CD8-positive, alpha-beta memory T cell (primary cell): ENCODE measurements at places on chromosomes 11 and 22. TPM values are rescaled to one million over a fixed set of nuclear protein-coding genes. Genes with fewer than 3 reads are reported as not detected.

GRCh38 chr11:65487467-65488272 lies 11.2 kb upstream of the MALAT1 start:
- no peak for DNase-seq

DNA sequence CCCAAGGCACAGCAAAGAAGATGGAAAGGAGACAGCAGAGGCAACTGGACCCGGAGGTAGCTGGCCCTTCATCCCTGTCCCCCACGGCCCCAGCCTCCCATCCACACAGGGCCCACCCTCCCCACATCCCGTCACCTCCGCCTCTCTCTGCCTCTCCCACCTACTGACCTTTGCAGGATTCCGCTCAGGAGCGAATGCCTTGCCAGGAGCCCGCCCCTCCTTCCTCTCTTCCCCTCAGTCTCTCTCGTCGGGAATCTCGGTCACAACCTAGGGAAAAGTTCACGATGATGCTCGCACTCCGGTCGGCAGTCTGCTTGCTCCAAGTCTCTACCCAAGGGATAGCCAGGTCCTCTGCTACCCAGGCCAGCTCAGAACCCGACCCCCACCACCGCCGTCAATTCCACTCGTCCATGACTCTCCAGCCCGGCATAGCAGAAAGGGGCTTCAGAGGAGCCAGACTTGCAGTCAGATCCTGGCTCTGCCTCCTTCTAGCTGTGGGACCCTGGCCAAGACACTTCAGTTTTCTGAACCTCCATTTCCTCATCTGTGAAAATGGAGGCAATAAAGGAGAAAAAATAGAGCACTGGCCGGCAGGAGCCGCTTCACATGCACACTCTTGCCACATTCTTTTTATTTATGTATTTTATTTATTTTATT lies 10.2 kb downstream of the AHNAK start:
- no peak for DNase-seq

- DNase-seq, result no peak
Observed at GRCh38 chr11:71153005-71153390, 99.4 kb downstream of the SHANK2 start.

- no peak for DNase-seq
Observed at GRCh38 chr11:105392556-105392955, 217.3 kb upstream of the GRIA4 start.

The NXPE4 gene
- polyA plus RNA-seq, result not detected

DNA sequence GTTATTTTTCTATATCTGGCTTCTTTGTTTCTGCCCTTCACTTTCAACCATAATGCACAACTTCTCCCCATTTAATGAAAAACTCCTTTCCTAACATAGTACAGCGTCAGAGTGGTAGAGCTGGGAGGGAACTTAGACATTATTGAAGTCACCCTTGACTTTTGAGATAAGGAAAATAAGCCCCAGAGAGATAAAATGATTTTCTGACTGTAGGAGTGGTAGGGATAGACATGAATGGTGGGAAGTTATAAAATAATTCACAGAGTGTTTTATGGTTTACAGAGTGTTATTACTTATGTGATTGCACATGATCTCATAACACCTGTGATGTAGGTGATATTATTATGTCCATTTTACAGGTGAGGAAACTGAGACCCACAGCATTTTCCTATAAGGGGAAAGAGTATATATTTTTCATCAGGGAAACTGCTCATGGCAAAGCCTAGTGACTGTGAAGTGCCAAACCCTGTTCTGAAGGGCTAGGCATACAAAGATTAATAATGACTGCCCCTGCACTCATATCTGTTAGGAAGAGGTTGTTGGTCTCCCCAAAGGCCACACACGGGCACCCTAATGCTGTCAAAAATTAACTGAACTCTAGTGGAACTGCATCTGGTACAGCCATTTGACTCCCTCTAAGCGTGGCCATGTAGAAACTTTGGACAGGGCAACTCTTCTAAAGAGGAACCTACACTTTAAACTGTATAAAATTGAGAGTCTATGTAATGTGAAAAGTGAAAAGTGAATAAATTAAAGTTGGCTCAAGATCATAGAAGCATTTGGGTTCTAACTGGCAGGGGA lies 61.1 kb upstream of the PICALM start:
- no peak for DNase-seq

DNA sequence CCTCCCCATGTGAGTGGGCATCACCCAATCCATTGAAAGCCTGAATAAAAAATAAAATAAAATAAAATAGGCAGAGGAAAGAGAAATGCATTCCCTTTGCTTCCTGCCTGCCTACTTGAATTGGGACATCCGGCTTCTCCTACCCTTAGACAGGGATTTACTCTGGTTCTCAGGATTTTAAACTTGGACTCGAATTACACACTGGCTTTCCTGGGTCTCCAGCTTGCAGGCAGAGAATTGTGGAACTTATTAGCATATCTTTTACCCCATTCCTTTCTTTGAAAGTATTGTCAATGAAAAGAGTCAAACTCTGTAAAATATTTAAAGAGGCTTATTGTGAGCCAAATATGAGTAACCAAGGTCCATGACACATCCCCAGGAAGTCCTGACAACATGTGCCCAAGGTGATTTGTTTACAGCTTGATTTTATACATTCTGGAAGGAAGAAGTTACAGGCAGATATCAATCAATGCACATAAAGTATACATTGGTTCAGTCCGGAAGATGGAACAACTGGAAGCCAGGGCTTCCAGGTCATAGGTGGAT lies 78.4 kb upstream of the CCDC90B start:
- DNase-seq, result no peak

DNA sequence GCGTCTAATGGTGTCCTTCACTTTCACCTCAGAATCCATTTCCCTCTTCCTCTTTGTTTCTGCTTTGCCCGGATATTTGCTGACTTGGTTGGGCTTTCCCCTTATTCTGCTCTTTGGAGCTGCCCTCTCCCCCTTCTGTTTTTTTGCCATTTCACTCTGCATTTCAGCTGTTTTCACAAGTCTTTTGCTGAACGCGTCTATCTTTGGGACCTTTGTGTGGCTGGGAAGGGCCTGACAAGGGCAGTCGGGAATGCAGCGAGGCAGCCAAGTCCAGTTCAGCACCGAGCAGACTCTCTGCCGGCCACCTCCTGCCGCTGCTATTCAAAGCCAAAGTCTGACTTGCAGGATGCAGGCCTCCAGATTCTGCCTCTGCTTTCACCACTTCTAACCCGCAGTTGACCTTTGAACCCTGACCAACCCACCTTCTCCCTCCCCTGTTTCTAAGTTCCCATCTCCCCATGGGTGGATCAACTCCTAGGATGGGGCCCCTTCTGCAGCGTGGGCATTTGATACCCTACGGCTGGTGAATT lies 38.2 kb downstream of the FEZ1 start:
- no peak for DNase-seq

DNA sequence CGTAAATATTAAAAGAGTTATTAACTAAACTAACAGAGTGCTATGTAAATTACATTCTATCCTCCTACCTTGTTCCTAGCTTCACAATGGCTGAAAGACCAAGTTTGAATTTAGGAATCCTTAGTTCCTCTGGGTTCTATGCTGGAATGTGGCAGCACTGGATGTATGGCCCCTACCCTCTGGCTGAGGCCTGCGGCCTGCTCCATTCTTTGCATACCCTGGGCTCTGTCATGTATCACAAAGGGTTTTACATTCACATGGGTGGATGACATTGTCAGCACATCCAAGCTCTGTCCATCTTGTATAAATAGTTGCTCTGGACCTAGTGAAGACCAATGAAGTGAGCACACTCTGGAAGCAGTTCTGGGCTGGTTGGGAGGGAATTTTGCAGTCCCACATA lies 54.5 kb downstream of the AASDHPPT start:
- no peak for DNase-seq

The DDIAS gene
- 1.6 TPM for polyA plus RNA-seq
